ENCODE measurements at places on chromosomes 2 and 18.

DNA sequence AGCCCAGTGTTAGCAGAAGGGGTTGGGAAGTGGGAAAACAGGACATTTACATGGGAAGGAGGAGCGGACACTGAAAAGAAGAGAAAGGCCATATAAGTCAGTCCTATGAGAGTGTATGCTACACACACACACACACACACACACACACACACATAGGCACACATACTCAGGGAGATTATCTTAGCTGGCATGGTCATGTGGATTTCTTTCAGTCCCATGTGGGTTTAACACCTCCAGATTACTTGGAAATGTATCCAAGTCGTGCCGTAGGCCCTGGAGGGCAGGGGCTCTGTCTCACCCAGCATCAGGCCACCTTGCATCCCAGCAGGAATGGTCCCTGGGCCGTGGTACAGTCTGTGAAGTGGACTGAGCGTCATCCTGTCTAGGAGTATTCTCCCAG, 113.3 kb upstream of the CAPN13 start:
- no peak for DNase-seq

DNA sequence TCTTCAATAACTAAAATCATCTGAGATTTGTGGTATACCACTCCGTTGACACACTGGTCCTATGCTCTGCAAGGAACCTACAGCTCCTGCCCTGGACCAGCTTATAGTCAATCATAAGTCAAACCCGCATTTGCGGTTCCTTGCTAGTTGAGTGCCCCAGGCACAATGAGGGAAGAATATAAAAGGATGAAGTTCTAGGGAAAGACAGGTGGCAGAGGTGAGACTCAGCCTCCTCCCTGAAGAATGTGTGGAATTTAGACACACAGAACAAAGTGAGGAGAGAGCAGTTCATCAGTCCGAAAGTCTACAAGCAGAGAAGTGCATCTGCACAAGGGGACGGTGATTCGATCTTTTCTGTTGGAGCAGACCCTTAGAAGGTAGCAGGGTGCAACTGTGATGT, 615.0 kb upstream of the FANCL start:
- DNase-seq: no peak

DNA sequence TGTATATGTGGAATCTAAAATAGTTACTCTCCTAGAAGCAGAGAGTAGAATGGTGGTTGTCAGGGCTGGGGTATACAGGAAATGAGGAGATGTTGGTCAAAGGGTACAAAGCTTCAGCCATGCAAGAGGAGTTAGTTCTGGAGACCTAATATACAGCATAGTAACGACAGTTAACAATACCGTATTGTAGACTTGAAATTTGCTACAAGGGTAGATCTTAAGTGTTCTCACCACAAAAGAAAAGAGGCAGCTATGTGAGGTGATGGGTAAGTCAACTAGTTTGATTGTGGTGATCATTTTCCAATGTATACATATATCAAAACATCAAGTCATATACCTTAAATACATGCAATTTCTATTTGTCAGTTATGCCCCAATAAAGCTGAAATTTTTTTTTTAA, 98.2 kb upstream of the CYP1B1 start:
- no peak for DNase-seq

GRCh38 chr2:74881176-74881575, 47.2 kb downstream of the HK2 start:
- no peak for DNase-seq

GRCh38 chr2:213545481-213545880, 261.2 kb downstream of the SPAG16 start:
- DNase-seq: no peak

- DNase-seq: no peak
Measured at GRCh38 chr2:61238219-61239012, 76.4 kb downstream of the C2orf74 start.

DNA sequence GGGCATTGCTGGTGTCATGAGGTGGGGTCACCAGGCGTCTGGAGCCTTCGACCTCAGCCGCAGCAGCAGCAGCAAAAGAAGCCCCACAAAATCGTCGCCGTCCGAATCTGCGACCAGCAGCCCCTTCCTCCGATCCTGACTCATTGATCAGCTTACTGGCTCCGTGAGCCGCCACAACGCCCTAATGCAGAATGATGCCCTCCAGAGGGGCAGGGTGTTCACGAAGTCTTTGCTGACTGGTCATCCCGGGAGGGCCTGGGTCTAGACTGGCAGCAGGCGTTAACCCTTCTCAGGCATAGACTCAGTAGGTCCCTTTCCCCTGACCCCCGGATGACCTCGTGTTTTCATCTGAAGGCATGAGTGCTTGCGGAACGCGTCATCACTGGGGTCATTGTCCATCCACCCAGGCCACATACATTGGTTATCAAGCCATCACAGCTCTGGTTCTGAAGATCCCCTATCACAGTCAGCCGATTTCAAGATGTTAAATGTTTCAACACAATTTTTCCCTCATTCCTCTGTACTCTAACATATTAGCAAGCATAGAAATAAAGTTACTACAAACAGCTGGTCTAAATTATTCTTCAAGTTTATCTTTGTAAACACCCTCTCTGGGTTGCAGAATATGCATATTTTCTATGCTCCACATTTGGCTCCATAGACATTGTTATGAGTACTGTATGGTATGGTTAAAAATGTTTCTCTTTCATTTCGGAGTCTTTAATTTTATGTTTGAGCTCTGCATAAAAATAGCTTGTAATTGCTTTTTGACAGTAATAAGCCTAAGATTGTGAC, 83.3 kb upstream of the SALL3 start:
- no peak for DNase-seq

DNA sequence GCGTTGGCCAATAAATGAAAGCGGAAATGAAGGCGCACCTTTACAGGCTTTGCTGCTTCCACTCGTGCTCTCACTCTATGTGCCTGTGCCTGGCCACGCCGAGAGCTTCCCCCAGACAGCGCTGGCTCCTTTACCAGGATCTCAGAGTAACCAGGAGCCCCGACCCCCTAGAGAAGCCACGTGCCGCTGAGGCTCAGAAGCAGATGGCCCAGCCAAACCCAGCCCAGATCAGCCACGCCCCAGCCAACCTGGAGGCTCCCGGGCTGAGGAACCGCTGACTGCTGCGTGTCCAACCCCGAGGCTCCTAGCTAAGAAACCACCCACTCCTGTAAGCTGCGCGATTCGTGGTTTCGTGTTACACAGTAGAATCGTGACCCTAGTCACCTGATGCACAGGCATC, 199.3 kb downstream of the NCK2 start:
- DNase-seq: no peak

- DNase-seq: no peak
Measured at GRCh38 chr2:199309411-199309810, 148.3 kb downstream of the SATB2 start.

DNA sequence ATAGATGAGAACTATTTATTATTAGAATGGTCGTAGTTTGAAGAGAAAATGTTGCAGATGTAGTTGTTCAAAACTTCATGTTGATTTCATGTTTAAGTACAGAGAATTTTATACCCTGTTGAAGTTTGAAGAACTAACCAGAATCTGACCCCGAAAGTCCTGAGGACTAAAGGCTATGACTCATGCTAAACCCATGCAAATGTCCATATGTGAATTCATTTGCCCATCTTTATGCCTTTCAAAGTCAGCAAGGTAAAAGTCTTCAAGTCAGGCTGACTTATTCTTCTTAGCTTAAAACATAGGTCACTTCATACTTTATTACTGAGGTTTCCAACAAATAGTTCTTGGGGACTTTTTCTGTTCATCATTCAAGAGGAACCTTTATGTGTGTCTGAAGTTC, 185.5 kb downstream of the CCDC85A start:
- DNase-seq: no peak

GRCh38 chr2:222146488-222146887, 152.3 kb downstream of the PAX3 start:
- DNase-seq: no peak

DNA sequence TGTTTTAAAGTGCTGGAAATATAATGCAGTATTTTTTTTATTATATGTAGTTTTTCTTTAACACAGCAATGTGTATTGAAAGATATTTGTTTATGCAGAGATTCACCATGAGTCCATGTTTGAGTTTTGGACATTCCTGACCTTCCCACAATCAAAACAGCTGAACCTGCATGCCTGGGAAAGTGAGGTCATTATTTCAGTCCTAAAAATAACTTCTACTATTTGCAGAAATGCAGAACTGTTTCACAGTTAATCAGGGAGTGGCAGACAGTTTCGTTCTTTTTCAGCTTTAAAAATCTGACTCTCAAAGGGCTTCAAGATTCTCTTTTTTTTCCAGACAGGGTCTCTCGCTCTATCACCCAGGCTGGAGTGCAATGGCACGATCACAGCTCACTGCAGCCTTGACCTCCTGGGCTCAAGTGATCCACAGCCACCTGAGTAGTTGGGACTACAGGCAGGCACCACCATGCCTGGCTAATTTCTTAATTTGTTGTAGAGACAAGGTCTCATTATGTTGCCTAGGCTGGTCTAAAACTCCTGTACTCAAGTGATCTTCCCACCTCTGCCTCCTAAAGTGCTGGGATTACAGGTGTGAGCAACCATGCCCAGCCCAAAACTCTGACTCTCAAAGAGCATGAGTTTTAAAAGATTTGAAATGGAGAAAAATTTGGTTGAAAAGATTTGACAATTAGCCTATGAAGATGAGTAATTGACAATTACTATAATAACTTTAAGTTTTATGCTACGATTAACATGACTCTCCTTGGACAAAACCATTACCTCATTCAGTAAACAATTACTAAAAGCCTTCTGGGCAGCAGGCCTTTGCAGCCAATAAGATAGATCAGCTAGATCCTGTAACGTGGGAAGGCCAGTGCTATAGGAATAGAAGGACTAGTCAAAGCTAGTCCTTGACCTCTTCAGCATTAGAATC, 5.0 kb upstream of the MYL12B start:
- no peak for DNase-seq

DNA sequence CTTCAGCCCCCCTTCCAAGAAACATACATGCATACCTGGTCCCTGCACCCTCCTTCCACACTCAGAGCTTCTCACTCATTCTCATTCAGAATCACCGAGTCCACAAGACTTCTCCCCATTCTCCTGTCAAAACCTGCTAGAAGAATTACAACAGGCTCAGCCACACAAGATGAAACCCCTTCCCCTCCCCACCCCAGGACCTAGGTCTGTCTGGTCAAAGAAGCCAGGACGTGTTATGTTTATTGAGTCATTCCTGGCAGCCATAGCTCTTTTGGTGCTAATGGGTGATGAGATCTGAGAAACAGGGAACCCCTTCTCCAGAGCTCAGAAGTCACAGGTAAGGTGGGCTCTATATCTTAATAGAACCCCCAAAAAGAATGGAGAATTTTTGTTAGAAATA, 1.4 kb upstream of the ADD2 start:
- DNase-seq: no peak

- DNase-seq: no peak
Measured at GRCh38 chr2:179646862-179647587, 214.4 kb downstream of the ZNF385B start.

GRCh38 chr18:12008842-12009580, 27.7 kb downstream of the IMPA2 start:
- DNase-seq: no peak

DNA sequence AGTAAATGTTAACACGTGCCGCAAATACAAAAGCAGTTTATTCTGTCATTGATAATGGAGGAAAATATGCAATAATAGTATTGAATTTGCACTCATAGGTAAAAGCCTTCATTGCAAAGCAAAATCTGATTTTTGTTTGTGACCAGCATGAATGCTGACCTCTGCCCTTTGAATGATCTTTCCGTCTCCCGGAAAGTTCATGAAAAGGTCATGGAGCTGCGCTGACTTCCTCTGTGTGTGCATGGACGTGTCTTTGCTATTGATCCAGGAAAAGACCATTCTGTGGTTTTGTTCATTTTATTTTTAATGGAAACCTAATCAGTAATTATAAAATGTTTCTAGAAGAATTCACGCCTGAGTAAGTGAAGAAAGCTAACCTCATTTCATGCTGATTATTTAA, 320.0 kb downstream of the MTX2 start:
- DNase-seq: no peak

- DNase-seq: no peak
Measured at GRCh38 chr2:212242724-212243123, 295.9 kb downstream of the ERBB4 start.

GRCh38 chr18:45232061-45232460, 383.2 kb upstream of the SLC14A2 start:
- DNase-seq: no peak

DNA sequence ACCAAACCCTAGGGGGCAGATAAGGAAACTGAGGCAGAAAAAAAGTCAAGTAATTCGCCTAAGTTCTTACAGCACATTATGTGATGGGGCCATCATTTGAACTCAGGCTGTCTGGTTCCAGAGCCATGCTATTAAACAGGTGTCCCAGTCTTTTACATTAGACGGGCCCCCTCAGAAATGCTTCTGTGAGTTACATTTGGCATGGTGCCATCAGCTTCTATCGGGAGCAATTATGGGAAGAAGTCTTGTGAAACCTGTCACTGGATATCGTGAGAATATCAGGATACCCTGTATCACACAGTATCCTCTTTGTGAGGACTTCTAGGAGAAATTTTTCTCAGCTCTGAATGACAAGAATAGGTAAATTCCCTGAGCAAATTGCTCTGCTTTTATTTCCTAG, 143.7 kb upstream of the NOSTRIN start:
- no peak for DNase-seq

GRCh38 chr2:207238831-207239701, 73.3 kb upstream of the KLF7 start:
- peak; percentile 38 for DNase-seq

DNA sequence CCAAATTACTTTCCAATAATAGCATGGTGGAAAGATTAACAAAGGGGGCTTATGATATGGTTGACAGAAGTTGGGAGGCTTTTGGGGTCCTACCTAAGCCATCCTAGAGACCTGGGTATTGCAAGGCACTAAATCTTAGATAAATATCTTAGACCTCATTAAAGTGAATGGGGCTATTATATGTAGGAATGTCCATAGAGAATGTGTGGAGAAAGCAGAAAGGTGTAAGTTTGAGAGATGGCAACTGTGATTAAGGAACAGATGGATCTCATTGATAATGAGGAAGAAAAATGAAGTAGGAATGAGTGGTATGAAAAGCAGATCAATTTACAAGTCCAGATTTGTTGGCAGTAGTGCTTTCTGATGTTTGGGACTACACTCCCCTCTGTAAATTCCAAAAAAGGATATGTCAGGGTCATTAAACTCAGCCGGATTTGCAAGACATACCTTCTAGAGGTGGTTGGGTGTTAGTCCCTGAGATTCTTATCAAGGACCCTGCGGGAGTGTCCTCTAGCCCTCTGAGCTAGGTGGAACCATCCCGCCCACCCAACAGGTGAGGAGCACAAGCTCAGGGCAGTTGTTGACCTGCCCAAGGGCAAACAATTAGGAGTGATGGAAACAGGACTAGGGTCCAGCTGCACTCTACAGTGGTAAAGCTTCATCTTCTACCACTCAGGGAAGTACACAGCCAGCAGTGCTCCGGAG, 12.1 kb downstream of the TCF7L1 start:
- no peak for DNase-seq
